ENCODE measurements at places on chromosomes 13 and 19.

DNA sequence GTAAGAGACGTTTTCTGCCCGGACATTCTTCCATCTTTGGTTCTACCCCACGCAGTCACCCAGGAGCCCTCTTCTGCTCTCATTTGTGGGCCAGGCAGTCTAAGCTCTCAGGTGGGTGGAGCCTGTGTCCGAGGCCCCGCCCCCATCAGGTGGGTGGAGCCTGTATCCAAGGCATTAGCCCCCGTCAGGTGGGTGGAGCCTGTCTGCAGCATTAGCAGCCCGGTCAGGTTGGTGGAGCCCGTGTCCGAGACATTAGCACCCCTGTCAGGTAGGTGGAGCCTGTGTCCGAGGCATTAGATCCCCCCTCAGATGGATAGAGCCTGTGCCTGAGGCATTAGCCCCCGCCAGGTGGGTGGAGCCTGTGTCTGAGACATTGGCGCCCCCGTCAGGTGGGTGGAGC, 45.5 kb upstream of the C13orf46 start:
- no peak for DNase-seq

DNA sequence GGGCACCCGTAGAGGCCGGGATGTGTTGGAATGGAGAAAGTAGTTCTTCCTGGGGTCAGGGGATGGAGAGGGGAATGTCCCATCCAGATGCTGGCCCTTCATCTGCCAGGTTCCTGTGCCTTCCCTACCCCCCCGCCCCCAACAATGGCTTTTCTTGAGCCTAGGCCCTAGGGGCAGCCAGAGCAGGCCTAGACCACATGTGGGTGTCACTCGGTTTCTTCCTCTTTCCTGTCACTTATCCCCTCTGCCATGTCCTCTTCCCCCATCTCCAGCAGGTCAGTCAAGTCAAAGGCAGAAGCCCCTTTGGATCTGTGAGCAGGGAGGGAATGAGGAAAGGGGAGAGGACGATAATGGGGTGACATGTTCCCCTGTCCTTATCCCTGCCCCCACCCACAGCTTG, 36.4 kb downstream of the LYL1 start:
- peak; percentile 31 for DNase-seq

DNA sequence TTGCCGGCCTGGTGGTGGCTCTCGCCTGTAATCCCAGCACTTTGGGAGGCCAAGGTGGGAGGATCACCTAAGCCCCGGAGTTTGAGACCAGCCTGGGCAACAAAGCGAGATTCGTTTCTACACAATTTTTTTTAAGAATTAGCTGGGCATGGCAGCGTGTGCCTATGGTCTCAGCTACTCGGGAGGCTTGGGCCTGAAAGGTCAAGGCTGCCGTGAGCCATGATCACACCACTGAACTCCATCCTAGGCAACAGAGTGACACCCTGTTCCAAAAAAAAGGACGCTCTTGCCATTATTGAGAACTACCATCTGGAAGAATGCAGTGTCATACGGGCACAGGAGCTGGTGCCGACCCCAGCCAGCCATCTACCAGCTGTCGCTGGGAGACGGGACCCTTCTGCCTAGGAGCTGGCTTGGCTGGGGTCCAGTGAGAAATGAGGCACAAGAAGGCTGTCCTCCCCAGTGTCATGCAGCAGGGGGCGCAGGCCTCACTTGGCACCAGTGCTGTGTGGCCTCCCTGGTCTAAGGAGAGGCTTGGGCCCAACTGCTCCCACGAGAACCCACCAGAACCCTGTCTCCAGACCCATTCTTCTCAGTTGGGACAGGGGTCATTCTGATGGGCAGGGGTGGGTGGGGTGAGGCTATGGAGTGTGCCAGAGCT, 12.2 kb upstream of the RELB start:
- DNase-seq = peak; percentile 54

- DNase-seq = no peak
Observed at GRCh38 chr13:112448621-112449544, 72.7 kb downstream of the SPACA7 start.

DNA sequence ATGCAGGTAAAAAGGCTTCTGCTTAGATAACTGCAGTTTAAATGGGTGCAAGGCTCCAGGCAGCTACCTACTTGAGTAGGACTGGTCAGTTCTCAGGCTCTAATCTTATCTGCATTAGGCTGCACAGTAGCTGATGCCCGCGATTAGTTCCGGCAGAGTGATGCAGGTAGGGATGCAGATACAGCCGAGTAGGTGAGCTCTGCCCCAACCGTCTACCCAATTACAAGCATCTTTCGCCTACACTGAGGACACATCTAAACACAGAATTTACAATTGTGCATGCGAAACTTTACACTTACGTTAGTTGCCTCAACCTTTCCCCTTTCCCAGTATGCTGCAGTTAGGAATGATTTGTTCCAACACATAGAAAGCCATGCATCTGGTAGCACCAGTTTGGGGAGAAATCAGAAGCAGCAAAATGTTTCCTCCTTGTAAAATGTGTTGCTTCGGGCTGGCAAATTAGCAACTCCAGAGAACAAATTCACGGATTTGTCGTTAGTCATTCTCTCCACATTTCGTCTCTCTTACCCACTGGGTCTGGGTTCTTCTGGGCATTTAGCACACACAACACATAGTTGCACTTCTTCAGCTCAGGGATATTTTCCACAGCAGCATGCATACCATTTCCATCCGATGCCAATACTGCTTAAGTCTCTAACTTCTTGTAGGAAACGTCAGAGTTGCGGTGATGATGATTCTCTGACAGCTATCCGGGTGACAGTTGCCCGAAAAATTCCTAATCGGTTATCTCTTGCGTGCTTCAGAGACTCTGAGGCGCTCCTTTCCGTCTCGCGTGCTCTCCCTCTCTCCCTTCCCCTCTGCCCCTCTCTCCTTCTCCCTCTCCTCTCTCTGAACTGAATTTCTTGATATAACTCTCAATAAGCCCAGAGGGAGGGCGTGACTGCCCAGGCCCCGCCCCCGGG, at the start of gene PCDH9:
PCDH9 (minus strand) TSS at position 856 of the 923 bp plus-strand sequence. CDS start 1,896 bp downstream, outside the sequence.
- no peak for DNase-seq

GRCh38 chr19:6708346-6708745, 12.1 kb downstream of the C3 start:
- DNase-seq = no peak

DNA sequence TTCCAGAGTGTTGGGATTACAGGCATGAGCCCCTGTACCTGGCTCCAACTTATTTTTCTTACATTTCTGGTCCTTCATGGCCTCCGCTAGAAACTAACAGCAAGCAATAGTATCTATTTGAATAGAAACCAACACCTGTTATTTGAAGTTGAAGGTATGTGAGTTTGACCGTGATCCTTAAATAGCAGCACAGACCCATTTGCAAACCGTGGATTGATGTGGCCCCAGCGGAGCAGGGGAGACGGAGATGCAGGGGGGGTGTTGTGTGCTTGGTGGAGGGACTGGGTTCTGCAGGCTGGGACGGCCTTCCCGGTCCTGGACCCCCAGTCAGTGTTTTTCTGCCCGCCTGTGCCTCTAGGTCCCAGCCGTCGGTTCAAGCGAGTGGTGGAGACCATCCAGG, 16.9 kb downstream of the TMEM150B start:
- DNase-seq = no peak

- no peak for DNase-seq
Observed at GRCh38 chr13:85013006-85013405, 786.2 kb downstream of the SLITRK6 start.

DNA sequence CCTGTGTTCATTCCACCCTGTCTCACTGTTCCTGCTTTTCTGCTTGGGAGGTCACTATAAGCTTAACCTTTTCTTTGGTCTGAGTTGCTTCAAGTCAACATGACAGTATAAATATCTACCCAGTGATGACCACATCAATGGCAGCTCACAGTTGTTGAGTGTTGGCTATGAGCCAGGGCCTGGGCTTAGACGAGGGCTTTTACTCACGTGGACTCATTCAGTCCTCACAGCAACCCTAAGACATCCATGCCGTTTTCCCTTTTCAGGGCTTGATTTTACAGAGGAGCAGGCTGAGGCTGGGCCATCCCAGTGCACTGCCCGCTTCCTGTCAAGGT, 10.2 kb upstream of the CCDC97 start:
- peak; percentile 26 for DNase-seq

DNA sequence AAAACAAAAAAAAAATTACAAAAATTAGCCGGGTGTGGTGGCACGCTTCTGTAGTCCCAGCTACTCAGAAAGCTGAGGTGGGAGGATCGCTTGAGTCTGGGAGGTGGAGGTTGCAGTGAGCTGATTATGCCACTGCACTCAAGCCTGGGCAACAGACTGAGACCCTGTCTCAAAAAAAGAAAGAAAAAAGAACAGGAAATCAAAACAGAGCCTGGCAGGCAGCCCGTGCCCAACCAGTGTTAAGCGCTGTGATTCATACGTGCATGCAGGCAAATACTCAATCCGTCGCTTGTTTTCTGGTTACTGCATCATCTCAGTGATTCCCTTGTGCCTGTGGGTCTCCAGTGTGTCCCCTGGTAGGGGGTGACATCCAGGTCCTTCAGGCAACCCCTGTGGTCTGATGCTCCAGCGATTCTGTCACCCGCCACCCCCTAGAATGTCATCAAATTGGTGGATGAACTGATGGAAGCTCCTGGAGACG, 18.1 kb downstream of the DDX39A start:
- no peak for DNase-seq

GRCh38 chr19:6423499-6424194, 964 bp downstream of the KHSRP start:
- peak; percentile 51 for DNase-seq

GRCh38 chr19:50258918-50259372, 55.5 kb downstream of the MYH14 start:
- peak; percentile 37 for DNase-seq

DNA sequence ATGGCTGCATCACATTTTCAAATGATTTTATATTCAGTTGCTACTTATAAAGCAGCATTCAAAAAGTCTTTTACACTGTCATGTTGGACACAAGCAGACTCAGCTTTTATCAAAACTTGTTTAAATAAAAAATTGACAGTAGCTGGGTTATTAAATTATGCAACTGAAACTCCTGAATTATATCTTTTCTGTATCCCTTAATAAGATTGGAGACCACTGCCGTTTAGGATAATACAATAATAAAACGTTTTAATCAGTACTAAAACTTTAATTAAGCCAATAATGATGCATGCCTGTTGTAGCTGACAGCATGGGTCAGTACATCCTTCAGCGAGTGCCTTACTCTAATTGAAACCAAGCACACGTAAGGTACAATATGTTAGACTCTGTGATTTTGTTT, 78.0 kb downstream of the DPY19L3 start:
- DNase-seq = no peak

- peak; percentile 76 for DNase-seq
Observed at GRCh38 chr13:80040981-80041317, 300.0 kb downstream of the SPRY2 start.

DNA sequence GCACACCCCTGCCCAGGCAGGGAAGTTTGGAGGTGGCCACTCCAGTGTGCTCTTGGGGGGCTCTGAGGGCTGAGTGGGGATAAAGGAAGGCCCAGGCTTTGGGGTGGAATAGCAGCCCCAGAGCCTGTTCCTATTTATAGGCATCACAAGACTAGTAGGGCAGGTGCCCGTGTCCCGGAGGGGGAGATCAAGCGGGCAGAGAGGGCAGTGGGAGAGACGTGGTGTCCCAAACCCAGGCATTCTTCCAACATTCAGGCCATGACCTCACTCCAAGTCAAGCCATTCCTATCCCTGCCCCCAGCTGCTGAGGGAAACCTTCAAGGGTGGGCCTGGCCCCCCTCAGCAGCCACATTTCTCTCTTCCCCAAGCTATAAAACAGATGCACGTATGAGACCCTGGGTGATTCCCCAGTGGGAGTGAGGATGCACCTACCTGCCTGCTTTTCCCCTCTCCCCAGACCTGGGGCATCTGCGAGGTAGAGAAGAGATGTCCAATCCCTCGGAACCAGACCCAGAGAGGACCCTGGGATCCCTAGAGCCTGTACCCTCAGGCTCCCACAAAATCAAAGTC, 3.9 kb downstream of the WIZ start:
- no peak for DNase-seq

GRCh38 chr19:48686088-48686487, 9.7 kb upstream of the FUT2 start:
- DNase-seq = no peak

DNA sequence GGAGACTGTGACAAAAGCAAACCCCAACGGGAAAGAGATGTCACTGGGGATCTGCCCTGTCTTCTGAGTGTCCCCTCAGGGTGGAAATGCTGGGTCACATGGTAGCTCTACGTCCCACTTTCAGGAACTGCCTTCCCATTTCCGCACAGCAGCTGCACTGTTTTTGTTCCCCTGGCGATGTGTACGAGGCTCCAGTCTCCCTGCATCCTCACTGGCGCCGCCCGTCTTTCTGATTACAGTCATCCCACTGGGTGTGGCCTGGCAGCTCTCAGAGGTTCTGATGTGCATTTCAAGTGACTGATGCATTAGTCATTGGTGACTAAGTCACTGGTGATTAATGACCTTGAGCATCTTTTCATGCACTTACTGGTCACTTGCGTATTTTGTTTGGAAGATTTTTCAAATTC, 21.2 kb downstream of the PCID2 start:
- peak; percentile 96 for DNase-seq

GRCh38 chr13:35557475-35557874, 81.0 kb upstream of the MAB21L1 start:
- no peak for DNase-seq

GRCh38 chr19:30328096-30328495, 44.1 kb upstream of the ZNF536 start:
- no peak for DNase-seq

GRCh38 chr13:112245989-112246388, 130.2 kb upstream of the SPACA7 start:
- no peak for DNase-seq

DNA sequence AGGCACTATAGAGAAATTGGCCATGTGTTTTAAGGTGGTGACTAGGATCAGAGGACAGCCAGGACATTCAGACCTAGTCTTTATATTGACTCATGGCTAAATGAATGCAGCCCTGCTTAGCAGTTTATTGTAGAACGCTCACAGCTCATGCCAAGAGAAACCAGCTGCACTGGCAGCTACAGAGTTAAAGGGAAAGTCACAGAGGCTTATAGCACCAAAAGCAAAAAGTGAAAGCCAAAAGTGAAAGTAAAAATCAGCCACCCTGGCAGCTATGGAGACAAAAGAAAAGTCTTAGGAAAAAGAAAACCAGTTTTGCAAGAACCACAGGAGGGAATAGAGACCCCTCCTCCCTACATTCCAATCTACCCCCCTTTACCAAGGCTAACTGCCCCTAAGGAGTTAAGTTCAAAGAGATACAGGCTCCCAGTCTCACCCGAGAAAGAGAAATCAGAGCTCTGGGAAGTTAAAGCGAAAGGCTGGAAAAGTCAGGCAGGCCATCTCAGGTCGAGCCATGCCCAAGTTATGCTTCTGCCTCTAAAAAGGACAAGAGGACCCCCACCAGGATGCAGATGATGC, 99.0 kb downstream of the ZNF429 start:
- DNase-seq = peak; percentile 10

DNA sequence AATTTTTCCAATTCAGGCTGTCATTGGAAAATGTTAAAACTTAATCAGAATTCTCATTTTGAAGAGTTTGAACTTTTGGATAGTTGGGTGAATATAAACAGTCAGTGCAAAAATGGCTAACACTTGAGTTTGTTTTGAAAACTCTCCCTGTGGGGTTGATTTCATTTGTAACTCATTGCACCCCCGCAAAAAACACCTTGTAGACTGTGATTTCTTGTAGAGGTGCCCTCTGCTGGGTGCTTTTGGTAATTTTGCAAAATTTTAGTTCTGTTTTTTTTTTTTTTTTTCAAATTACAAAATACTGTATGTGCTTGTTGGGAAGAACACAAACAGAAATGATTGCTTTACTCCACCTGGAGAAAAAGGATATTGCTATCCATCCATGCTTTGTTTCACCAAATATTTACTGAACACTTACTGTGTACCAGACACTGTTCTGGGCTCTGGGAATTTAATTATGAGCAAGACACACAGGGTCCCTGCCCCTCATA, 28.2 kb upstream of the GPI start:
- DNase-seq = peak; percentile 43
